ENCODE measurements at places on chromosomes 6 and 20.
A peak's percentile ranks its signal among the peaks of the same experiment; 100 is the strongest.

DNA sequence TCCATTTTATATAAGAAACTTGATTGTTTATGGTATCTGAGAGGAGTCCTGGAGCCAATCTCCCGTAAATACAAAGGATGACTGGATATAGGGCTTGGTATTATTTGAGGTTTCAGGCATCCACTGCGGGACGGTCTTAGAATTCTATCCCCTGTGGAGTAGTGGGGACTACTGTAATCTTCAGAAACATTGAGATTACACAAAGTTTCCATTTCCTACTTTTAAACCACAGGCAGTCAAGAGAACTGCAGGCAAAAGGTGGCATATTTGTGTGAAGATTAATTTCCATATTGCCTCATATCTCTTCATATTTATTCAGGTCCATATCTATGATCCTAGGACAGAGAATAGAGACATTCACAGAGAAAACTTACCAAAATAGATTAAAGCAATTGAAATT is 586.2 kb downstream of the PHF3 start:
- DNase-seq, result no peak

GRCh38 chr6:167793421-167793820 is 33.3 kb upstream of the AFDN start:
- DNase-seq, result no peak

DNA sequence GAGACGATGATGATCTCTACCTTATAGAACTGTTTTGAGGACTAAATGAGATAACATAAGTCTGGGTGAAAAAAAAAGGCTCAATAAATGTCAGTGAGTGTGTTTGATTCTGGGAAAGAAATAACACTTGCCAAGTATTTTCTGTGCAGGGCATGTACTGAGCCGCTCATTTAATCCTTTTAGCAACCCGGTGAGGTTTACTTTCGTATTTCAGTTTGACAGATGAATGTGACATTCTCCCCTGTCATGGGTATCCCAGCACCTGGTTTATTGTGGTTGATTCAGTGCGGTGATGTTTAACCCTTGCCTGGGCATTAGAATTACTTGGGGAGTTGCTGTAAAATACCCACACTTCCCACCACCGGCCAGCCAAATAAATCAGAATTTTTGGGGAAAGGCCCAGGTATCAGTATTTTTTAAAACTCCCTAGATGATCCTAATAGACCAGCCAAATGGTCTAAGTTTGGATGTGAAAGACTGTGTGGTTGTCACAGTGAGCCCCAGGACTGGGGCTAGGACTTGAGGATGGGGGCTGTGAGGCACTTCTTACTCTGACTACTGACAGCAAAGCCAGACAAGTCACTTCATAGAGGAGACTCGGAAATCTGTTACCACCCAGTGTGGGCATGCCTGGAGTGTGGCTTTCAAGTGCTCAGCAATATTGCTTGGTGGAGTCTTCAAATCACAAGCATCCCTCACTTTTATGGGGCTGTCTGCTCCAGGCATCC is 100.2 kb upstream of the KCNG1 start:
- DNase-seq, result no peak

DNA sequence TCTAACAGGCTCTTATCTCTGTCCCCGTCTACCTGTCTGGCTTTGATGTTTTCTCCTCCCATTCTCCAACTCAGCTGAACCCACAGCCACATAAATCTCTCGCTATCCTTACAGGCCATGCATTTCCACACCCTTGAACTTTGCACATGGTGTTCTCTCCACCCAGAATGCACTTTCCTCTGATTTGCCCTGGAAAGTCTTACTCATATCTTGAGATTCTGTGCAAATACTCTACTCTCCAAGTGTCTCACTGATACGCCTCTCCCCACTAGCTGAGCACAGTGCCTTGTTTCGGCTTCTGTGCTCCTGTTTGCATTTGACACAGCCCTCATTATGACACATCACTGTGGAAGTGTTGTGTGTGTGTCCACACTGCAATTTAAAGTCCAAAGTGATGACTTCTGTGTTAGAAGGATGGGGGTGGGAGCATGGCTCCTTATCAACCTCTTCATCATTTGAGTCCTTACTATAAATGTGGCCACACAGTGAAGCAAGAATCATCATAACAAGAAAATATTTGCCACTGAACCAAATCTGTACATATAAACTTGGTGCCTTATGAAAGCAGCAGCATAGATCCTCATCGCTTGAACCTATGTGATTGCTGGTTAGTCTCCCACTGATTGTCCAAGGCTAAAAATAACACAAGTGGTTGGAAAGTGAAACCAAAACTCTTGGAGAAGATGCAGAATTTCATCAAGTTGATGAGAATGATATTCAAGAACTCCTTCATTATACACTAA is 5.5 kb upstream of the PRELID3B start:
- no peak for DNase-seq

- DNase-seq, result no peak
These were observed 1040.7 kb upstream of the FLRT3 start for GRCh38 chr20:15378151-15378550.

DNA sequence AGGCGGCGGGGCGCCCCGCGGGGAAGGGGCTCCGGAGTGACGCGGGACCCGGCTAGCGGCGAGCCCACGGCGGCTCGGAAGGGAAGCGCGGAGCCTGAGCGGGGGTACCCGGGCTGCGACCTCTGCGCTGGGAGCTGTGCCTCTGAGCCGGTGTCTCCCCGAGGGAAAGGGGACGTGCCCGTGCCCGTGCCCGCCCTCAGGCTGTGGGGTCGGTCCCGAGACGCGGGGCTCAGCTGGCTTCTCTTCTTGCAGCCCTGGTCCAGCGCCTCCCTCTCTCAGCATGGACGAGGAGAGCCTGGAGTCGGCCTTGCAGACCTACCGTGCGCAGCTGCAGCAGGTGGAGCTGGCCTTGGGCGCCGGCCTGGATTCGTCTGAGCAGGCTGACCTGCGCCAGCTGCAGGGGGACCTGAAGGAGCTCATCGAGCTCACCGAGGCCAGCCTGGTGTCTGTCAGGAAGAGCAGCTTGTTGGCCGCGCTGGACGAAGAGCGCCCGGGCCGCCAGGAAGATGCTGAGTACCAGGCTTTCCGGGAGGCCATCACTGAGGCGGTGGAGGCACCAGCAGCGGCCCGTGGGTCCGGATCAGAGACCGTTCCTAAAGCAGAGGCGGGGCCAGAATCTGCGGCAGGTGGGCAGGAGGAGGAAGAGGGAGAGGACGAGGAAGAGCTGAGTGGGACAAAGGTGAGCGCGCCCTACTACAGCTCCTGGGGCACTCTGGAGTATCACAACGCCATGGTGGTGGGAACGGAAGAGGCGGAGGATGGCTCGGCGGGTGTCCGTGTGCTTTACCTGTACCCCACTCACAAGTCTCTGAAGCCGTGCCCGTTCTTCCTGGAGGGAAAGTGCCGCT is 686 bp downstream of the ZGPAT start:
- peak; percentile 22 for DNase-seq

DNA sequence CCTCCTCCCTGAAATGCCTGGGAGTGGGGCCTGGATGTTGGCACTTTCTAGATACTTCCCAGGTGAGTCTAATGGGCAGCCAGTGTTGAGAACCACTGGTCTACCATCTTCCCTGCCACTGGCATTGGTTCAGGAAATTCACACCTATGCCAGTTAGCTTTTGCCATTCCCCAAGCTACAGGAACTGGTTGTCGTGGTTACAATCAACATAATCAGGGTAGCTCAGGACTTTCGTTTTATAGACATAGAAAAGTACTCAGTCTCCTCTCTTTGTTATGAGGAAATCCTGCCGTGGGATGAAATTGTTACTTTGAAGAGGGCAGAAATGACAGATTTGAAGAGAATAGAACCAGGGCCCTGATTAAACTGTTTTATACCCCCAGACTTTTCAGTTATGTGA is 127.9 kb upstream of the FOXO3 start:
- DNase-seq, result no peak

DNA sequence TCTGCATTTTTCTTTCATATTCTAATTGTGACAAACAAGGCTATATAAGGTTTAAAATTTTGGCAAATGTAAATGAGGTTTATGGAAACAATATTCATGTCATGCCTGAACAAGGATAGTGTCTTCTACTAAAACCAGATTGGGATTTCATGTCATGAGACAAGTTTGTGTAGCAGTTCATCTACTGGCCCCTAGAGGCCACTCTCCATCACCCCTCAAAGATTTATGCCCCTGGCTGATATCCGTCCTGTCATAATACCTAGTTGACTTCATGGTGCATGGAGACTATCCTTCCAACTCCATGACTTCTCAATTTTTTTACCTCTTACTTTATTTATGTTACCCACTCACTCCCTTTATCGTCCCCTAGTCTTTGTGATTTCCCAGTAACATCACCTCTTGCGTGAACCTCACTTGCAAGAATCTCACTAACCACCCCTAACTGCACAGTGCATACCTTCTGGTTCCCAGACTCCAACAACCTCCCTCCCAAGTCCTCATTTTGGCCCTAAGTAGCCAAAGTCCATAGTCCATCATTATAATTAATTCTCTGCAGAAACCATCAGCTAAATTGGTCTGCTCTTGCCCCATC is 179.8 kb downstream of the TASP1 start:
- DNase-seq, result peak; percentile 41

DNA sequence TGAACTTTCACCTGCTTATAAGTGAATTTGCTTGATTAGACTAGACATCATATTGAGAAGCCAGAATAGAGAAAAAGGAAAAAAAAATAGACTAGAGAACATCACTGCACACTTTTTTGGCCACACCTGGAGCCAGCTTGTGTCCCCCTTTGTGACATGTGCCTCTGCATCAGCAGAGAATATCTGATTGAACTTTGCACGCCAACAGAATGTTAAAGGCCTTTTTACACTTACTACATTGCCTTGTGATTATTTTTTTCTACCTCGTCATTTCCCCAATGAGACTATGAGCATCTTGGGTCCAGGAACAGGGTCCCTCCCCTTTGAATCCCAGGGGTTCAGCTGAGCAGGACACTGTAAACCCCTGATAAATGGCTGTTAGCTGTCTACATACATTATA is 17.2 kb upstream of the ZNF133 start:
- DNase-seq, result no peak

DNA sequence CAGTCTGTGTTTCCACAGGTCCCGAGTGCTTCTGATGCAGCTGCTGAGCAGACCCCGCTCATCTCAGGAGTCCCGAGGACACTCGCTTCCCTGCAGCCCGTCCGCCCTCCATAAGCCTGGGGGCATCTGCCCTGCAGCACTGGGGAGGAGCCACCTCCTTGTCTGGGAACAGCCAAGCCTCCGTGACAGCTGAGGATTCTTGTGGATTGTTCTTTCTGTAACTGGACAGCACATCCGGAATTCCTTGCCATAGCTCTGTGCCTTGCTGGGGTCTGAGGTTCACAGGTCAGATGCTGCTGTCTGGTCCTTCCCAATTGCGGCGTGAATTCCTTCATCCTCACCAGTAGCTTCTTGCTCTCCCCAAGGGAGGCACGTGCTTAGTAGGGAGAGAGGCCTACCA is 38.4 kb upstream of the FNDC1 start:
- DNase-seq, result no peak

DNA sequence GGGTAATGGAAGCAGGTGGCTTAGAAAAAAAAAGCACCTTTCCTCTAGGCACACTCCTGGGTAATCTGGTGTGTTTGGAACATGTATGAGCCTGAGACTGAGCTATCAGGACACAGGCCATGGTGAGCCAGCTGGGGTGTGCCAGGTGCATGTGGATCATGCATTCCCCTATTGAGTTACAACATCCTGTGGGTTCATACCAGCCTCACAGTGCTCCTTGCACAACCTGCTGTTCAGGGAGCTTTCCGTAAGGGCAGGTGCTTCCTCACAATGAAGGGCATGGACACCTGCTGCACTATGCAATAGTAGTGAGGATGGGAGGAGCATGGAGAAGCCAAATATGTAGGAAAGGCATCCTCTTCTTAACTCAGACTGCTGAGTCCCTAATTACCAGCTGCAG is 197.2 kb upstream of the SUPT3H start:
- no peak for DNase-seq

- no peak for DNase-seq
These were observed 37.8 kb downstream of the EIF2S2 start for GRCh38 chr20:34074101-34074760.

GRCh38 chr6:52551483-52552277 is 25.2 kb downstream of the TRAM2 start:
- no peak for DNase-seq

DNA sequence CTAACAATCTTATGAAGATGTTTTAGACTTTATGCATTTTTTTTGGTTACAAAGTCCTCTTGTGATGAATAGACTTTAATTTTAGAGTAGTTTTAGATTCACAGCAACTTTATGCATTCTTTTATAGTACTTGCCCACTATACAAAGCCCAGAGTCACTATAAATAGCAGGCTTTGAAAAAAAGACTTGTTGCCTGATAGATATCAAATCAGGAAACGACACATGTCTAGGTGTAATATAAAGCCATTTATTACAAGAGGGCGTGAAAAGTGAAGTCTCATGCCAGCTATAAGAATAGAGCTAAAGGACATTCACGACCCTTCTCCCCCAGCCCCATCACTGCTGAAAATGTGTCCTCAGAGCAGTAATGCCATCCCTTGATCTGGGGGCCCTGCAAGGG is 78.0 kb upstream of the MRPS10 start:
- no peak for DNase-seq

DNA sequence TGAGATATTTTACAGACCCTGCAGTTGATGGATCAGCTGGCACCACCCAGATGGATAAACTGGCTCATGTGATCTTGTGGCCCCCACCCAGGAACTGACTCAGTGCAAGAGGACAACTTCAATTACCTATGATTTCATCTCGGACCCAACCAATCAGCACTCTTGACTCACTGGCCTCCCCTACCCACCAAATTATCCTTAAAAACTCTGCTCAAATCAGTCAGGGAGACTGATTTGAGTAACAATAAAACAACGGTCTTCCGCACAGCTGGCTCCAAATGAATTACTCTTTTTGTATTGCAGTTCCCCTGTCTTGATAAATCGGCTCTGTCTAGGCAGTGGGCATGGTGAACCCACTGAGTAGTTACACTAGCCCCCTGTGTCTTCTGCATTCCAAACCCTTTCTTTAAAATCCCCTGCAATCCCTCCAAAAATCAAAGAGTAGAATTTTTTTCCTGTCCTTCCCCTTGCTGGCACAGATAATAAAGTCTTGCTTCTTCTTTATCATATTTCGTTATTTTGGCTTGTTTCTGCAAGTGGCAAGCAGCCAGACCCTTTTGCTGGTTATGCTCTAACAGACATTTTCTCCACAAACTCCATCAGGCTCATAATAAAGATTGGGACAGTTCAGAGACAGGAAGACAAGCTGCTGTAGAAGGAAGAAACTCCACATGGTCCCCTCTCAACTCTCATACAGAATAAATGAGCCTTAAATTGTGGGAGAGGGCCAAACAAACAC is 48.3 kb downstream of the OR2B6 start:
- no peak for DNase-seq

GRCh38 chr6:33384581-33385020 is 7.0 kb upstream of the KIFC1 start:
- peak; percentile 35 for DNase-seq

Data from HEK293T (cell line).